ENCODE measurements at places on chromosomes 6 and 20. TPM values are rescaled to one million over a fixed set of nuclear protein-coding genes. Genes with fewer than 3 reads are reported as not detected.

- no peak for DNase-seq
- H3K4me3 ChIP-seq = peak overlapping the region; percentile 65
- H3K27me3 ChIP-seq = peaks cover 9% of the 10 kb centered on the region
- peak overlapping the region; percentile 79 for H3K27ac ChIP-seq
Measured at GRCh38 chr6:41546475-41546865, 289 bp downstream of the FOXP4 start.

OVOL2 gene
- 11.2 TPM for total RNA-seq

GRCh38 chr6:6591778-6592465 is 3.4 kb downstream of the LY86 start:
- peaks cover 7% of the 10 kb centered on the region for H3K4me1 ChIP-seq
- H3K27me3 ChIP-seq = no peaks in the 10 kb centered on the region
- H3K27ac ChIP-seq = peak overlapping the region; percentile 49
- H3K36me3 ChIP-seq = no peaks in the 10 kb centered on the region
- peak; percentile 18 for DNase-seq

- peaks cover 13% of the 10 kb centered on the region for H3K4me1 ChIP-seq
- no peak overlapping the region for H3K4me3 ChIP-seq
- peak; percentile 60 for DNase-seq
- H3K36me3 ChIP-seq = no peaks in the 10 kb centered on the region
Measured at GRCh38 chr20:17771206-17772004, 71.6 kb downstream of the BANF2 start.

DNA sequence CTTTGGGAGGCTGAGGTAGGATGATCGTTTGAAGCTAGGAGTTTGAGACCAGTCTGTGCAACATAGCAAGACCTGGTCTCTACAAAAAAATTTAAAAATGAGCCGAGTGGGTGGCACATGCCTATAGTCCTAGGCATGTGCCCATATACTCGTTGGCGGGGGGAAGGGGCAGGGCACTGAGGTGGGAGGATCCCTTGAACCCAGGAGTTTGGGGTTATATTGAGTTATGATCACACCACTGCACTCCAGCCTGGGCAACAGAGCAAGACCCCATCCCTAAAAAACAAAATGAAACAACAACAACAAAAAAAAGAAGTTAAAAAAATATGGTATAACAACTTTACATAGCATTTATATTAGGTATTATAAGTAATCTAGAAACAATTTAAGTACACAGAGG is 47.8 kb downstream of the LHFPL5 start:
- H3K27ac ChIP-seq = no peak overlapping the region
- H3K4me1 ChIP-seq = no peaks in the 10 kb centered on the region
- no peaks in the 10 kb centered on the region for H3K27me3 ChIP-seq
- H3K4me3 ChIP-seq = no peak overlapping the region
- peaks cover 11% of the 10 kb centered on the region for H3K36me3 ChIP-seq

RIPPLY2 gene
- not detected for total RNA-seq

DNA sequence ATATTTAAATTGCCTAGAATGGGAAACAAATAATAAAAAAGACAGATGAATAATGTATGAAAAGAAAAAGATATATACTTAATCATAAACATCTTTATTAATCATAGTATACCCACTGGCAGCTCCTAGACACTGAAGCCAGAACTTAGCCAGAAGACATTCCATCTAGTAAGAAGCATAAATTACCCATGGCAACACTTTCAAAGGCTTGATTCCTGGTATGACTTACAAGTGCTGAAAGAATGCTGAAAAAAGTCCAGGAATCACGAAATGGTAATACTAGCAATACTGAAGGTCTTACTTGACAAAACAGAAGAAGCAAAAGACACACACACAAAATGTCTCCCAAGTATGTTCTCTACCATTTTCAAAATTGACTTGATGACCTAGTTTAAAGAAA is 38.0 kb downstream of the RWDD2A start:
- no peak for DNase-seq
- H3K27ac ChIP-seq = no peak overlapping the region
- H3K4me1 ChIP-seq = no peaks in the 10 kb centered on the region
- no peaks in the 10 kb centered on the region for H3K27me3 ChIP-seq
- no peaks in the 10 kb centered on the region for H3K36me3 ChIP-seq

GRCh38 chr6:41649596-41649995 is 11.3 kb downstream of the MDFI start:
- no peak overlapping the region for H3K4me3 ChIP-seq
- no peaks in the 10 kb centered on the region for H3K27me3 ChIP-seq
- H3K4me1 ChIP-seq = peaks cover 34% of the 10 kb centered on the region
- no peak overlapping the region for H3K27ac ChIP-seq
- H3K36me3 ChIP-seq = peaks cover 39% of the 10 kb centered on the region

DNA sequence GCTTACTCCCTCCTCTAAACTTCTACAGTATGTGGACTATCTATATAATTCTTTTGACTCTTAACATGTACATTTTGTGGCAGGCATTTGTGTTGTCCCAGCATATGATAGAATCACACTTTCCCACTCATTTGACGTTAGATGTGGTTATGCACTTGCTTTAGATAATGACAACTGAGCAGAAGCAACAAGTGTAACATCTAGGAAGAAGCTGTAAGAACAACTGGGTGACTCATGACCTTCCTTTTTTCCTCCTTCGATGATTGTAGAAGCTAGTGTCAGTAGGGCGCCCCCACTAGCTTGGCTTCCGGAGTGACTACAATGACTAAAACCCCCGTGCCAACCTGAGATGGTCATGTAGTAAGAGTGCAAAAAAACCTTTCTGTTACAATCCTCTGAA is 74.6 kb upstream of the CEP85L start:
- DNase-seq = no peak
- no peaks in the 10 kb centered on the region for H3K27me3 ChIP-seq
- H3K27ac ChIP-seq = no peak overlapping the region
- H3K4me1 ChIP-seq = peaks cover 2% of the 10 kb centered on the region
- H3K4me3 ChIP-seq = no peak overlapping the region

DNA sequence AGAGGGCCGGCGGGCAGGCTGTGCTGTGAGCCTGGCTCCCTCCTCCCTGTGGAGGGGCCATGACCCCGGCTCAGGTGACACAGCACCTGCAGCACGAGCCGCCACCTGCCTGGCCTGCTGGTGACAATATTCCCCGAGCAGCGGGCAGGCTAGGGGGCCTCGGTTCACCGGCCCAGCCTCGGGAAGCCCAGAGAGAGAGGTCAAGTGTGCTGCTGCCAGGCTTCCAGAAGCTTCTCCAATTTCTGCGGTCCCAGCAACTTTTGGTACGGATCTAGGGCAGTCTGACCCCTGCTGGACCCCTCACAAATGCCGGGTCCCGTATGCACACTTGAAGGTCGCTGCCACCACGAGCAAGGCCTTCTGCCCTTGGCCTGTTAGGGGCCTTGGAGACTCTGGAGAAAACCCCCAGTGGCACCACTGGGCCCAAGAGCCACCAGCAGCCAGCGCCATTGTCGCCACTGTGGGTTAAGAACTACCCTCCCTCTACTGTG is 38.6 kb upstream of the NOL4L start:
- DNase-seq = no peak
- no peak overlapping the region for H3K4me3 ChIP-seq
- no peak overlapping the region for H3K27ac ChIP-seq
- no peaks in the 10 kb centered on the region for H3K27me3 ChIP-seq
- no peaks in the 10 kb centered on the region for H3K36me3 ChIP-seq

GRCh38 chr6:90612313-90612680 is 25.4 kb upstream of the MAP3K7 start:
- no peak overlapping the region for H3K4me3 ChIP-seq
- H3K27ac ChIP-seq = no peak overlapping the region
- no peaks in the 10 kb centered on the region for H3K36me3 ChIP-seq
- H3K27me3 ChIP-seq = peaks cover 31% of the 10 kb centered on the region

GRCh38 chr20:46339037-46339436 is 30.7 kb upstream of the CDH22 start:
- DNase-seq = no peak
- H3K4me1 ChIP-seq = no peaks in the 10 kb centered on the region
- H3K27ac ChIP-seq = no peak overlapping the region
- H3K4me3 ChIP-seq = no peak overlapping the region
- peaks cover 73% of the 10 kb centered on the region for H3K27me3 ChIP-seq
- H3K36me3 ChIP-seq = no peaks in the 10 kb centered on the region

PRR18 gene
- total RNA-seq = 1.3 TPM

DNA sequence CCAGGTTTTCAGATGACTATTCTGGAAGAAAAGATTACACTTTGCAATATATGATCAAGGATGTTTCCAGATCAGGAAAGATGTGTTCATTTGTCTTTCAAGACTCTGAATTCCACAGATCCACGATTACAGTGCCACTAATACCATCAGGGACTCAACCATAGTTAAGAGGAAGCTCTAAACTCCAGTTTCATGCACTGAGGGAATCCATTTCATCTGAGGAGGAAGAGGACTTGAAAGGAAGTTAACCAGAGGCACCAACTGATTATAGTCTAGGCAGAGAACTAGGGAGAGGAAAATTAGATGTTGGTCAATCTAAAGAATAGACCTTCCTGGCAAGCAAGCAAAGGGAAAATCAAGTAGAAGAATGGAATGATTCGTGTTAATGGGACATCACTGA is 218.3 kb upstream of the PRDM1 start:
- peaks cover 1% of the 10 kb centered on the region for H3K4me1 ChIP-seq
- H3K27me3 ChIP-seq = no peaks in the 10 kb centered on the region
- H3K27ac ChIP-seq = no peak overlapping the region
- H3K4me3 ChIP-seq = no peak overlapping the region
- no peak for DNase-seq
- no peaks in the 10 kb centered on the region for H3K36me3 ChIP-seq

DNA sequence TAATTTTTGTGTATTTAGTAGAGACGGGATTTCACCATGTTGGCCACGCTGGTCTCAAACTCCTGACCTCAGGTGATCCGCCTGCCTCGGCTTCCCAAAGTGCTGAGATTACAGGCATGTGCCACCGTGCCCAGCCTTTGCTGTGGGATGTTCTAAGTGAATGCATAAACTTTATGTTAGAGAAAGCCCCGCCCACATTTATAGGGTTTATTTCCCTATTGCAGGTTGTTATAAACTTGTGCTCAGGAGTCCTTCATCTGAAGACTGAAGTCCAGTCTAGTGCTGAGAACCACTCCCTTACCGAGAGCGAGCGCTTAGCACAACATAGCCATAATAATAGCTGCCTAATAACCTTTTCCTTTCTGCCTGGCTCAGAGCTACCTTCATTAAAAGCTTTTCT is 75.4 kb upstream of the ZNF217 start:
- no peaks in the 10 kb centered on the region for H3K4me1 ChIP-seq
- H3K27ac ChIP-seq = no peak overlapping the region
- H3K36me3 ChIP-seq = no peaks in the 10 kb centered on the region
- H3K4me3 ChIP-seq = no peak overlapping the region

GRCh38 chr20:58389324-58389967 is 417 bp downstream of the VAPB start:
- no peaks in the 10 kb centered on the region for H3K27me3 ChIP-seq
- H3K27ac ChIP-seq = peak overlapping the region; percentile 100
- H3K4me1 ChIP-seq = peaks cover 15% of the 10 kb centered on the region
- DNase-seq = no peak
- H3K4me3 ChIP-seq = peak overlapping the region; percentile 99

SIRPA gene
- total RNA-seq = 16.6 TPM

RALY gene
- 143 TPM for total RNA-seq

DNA sequence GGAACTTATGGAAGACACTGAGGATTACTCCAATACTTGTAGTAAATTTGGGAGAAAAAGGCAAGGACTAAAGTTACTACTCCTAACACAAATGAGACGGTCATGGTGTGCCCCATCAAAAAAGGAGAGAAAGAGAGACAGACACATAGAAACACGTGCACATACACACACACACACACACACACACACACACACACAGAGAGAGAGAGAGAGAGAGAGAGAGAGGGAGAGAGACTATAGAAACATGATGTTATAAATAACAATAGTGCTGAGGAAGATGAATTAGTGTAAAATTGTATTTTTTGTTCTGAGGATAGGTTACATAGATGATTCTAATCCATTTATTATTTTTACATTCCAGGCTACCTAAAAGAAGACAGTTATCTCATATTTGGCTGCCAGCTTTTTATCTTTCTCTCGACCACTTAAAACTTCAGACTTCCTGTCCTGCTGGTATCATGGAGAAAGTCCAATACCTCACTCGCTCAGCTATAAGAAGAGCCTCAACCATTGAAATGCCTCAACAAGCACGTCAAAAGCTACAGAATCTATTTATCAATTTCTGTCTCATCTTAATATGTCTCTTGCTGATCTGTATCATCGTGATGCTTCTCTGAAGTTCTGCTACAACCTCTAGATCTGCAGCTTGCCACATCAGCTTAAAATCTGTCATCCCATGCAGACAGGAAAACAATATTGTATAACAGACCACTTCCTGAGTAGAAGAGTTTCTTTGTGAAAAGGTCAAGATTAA is 10.5 kb downstream of the PLN start:
- no peaks in the 10 kb centered on the region for H3K27me3 ChIP-seq
- H3K27ac ChIP-seq = no peak overlapping the region
- H3K4me3 ChIP-seq = no peak overlapping the region
- peaks cover 4% of the 10 kb centered on the region for H3K4me1 ChIP-seq
- no peaks in the 10 kb centered on the region for H3K36me3 ChIP-seq

GRCh38 chr6:38570750-38571149 is 69.0 kb downstream of the BTBD9 start:
- H3K4me1 ChIP-seq = peaks cover 12% of the 10 kb centered on the region
- peak; percentile 26 for DNase-seq
- H3K27me3 ChIP-seq = no peaks in the 10 kb centered on the region
- no peak overlapping the region for H3K4me3 ChIP-seq
- H3K27ac ChIP-seq = no peak overlapping the region

DNA sequence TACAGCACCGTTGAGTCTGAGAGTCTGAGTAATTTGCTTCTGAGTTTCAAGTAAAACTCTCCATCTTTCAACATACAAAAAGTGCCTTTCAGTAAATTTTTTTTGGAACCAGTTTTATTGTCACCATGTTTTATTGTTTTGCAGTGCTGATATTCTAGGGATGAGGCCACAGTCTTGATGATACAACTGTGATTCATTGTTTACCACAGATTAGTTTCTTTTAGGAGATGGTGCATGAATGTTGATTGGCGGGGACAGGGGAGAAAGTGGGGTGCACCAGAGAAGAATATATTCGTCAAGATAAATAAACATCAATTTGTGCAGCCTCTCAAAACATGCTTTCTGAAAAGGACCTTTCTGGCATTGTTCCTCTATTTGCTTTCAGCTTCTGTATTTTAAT is 109.0 kb downstream of the MCHR2 start:
- H3K27ac ChIP-seq = no peak overlapping the region
- no peaks in the 10 kb centered on the region for H3K4me1 ChIP-seq
- no peaks in the 10 kb centered on the region for H3K27me3 ChIP-seq

NR2E1 gene
- not detected for total RNA-seq

SIRPB1 gene
- 45.6 TPM for total RNA-seq

NMBR gene
- total RNA-seq = 0.23 TPM

B4GALT5 gene
- 40.1 TPM for total RNA-seq

- DNase-seq = no peak
- no peaks in the 10 kb centered on the region for H3K36me3 ChIP-seq
- H3K4me1 ChIP-seq = peaks cover 3% of the 10 kb centered on the region
- no peaks in the 10 kb centered on the region for H3K27me3 ChIP-seq
- H3K27ac ChIP-seq = peak overlapping the region; percentile 61
- H3K4me3 ChIP-seq = no peak overlapping the region
Measured at GRCh38 chr6:36822506-36823269, 16.6 kb downstream of the CPNE5 start.

GRCh38 chr6:95576218-95576997 is 927 bp upstream of the MANEA start:
- H3K27me3 ChIP-seq = no peaks in the 10 kb centered on the region
- no peaks in the 10 kb centered on the region for H3K36me3 ChIP-seq
- no peak for DNase-seq
- no peak overlapping the region for H3K4me3 ChIP-seq
- no peaks in the 10 kb centered on the region for H3K4me1 ChIP-seq
- H3K27ac ChIP-seq = no peak overlapping the region

MYCT1 gene
- total RNA-seq = 17.2 TPM

- no peaks in the 10 kb centered on the region for H3K4me1 ChIP-seq
- H3K36me3 ChIP-seq = no peaks in the 10 kb centered on the region
- DNase-seq = no peak
- no peak overlapping the region for H3K4me3 ChIP-seq
- no peak overlapping the region for H3K27ac ChIP-seq
Measured at GRCh38 chr20:55540013-55540412, 465.3 kb downstream of the CBLN4 start.

VARS1 gene
- 95.4 TPM for total RNA-seq
